ENCODE measurements at places on chromosomes 4 and X.

DNA sequence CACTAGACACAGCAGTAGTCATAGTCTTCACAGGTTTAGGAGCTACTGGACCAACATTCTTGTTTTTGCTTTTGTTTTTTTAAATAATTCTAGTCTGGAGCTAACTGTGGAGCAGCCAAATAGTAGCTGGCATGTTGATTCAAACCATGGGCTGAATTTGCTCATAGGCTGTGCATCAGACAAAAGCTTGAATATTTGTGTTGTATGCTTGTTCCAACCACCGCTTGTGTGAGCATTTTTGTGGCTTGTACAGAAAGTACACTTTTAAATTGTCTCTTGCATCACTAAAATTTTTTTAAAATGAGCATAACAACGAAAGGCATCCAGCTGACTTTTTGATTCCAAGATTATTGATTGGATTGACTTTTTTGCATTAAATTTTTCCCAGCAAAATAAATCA, 39.6 kb downstream of the CCNI start:
- DNase-seq, result no peak

DNA sequence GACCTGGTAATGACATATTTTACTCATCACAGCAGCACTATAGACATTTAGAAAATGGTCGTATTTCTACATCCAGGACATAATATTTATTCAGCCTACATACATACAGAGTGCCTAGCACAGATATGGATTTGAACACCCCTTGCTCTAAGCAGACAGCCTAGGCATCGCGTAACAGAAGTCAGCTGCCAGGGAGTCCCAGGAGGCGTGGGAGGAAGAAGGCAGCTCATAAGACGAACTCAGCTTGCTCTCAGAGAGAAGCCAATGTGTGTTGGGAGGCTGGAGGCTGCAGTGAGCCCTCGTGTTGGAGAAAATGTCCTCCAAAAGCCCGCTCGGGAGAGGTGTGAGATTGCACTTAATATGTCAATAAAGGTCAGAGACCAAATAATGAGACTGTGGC, 131.6 kb downstream of the BCOR start:
- no peak for DNase-seq

- DNase-seq, result no peak
Observed at GRCh38 chr4:40275065-40275730, 59.9 kb upstream of the CHRNA9 start.

GRCh38 chr4:78542373-78542772, 9.2 kb upstream of the ANXA3 start:
- no peak for DNase-seq

- DNase-seq, result no peak
Observed at GRCh38 chr4:104641418-104641817, 146.7 kb upstream of the CXXC4 start.

DNA sequence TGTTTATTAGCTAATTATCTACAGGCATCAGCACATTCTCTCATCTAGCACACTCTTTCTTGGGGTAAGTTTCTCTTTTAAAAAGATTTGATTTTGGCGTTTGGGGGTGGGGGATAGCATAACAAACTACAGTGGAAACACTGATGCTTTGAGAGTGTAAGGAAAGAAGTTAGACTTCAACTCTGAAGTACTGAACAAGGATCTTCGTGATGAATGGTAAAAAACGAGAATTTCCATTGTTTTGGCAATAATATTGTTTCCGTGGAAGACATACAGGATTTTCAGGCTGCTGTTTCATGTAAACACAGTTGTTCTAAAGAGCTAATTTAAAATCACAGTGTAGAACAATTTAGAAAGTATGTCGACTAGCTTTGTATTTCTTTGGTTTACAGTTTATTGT, 451 bp downstream of the LPAR4 start:
- DNase-seq, result no peak

- DNase-seq, result no peak
Observed at GRCh38 chr4:7232061-7232650, 39.8 kb downstream of the SORCS2 start.

GRCh38 chr4:98749206-98749605, 90.8 kb upstream of the TSPAN5 start:
- no peak for DNase-seq

DNA sequence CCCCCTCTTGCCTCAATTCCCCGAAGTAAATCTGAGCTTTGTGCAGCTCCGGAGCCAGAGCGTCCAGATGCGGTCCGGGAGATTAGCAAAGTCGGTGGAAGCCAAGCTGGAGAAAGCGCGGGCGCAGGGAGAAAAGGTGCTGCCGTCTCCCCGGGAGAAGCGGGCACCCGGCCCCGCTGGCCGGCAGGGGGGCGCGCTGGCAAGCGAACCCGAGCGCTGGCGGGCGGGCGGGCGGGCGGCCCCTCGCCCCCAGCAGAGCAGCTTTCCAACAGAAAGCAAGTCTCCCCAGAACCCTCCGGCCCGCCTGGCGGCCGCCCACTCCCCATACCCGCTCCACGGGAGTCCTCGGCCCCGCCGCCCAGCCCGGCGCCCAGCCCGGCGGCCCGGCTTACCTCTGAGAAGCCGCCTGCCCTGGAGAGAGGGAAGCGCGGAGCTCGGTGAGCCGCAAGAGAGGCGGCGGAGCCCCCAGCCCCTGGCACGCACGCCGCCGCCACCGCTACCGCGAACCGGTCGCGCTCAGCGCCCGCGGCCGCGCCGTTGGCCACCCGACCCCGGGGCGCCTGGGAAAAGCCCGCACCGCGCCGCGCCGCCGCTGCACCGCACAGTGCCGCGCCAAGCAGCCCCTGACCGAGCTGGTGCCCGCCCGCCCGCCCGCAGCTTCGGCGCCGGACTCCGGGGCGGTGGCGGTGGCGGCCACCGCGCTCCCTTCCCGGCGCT, 529 bp upstream of the CITED1 start:
- no peak for DNase-seq

DNA sequence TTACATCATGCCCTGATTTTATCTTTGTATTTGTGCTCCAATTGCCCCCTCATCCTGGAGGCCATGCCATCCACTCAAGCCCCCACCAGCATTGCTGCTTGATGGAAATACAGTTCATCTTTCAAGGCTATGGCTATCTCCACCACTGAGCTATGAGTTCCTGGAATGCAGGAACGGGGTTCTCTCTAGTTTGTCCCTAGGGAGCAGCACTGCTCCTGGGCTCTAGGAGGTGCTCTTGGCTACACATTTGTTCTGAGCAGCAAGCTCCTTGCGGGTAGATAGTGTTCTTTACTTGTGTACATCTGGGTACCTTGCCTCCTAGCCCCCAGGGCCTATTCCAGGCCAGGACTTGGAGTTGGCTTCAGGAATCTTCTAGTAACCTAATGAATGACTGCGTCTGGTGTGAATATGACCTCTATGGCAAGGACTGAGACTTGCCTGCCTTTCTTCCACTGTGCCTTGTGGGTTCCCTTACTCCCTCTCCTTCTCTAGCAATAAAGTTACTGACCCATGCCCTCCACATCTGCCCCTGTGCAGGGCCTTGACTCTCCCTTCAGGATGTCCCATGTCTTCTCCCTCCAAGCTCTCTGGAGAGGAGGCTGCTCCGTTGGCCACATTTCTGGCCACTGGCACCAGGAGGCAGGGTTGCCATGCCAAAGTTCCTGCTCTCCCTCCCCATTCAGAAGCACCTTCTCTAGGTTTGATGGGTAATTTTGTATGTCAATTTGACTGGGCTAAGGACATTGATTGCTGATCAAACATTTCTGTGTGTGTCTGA, 7.6 kb downstream of the CITED1 start:
- no peak for DNase-seq

DNA sequence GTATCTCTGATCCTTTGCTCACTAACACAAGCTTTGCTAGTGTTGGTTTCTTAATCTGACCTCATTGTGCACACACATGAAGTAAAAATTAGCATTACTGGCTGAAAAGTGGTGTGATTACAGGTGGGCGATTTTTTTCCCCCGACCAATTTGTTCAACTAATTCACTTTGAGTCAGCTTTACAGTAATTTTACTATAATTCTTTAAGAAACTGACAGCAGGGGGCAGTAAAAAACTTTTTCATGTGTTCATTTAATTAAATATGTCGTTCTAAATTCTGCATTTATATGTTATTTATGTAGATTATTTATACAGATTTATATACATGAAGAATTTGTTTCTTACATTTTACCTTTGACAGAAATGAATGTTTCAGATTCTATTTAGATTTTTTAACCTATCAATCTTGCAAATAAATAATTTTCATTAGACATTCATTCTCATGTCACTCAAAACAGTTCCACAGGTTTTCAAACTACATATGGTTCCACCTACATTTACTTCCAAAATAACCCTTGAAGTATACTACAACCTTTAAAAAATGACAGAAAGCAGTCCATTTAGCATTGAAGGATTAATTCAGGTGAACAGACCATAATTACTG, 17.5 kb downstream of the PALLD start:
- peak; percentile 57 for DNase-seq

GRCh38 chr4:30828264-30828926, 108.2 kb downstream of the PCDH7 start:
- DNase-seq, result no peak

- DNase-seq, result no peak
Observed at GRCh38 chr4:140971077-140971792, 162.0 kb downstream of the RNF150 start.

DNA sequence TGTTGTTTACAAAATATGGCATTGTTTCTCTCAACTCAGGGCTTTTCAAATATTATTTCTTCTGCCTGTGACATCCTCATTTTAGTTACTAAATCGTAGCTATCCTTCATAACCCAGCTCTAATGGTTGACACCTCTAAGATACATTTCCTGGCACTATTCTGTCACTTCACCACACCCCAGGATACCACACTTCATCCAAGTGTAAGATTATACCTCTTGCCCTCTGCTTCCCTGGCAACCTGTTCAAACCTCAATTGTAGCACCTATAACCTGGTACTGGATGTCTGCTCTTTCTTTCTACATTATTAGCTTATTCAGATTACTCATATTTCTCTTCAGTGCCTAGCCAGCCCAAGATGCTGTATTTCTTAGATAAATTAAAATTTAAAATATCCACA, 175.7 kb upstream of the SPIN4 start:
- no peak for DNase-seq

- DNase-seq, result no peak
Observed at GRCh38 chr4:21882051-21882839, 66.3 kb downstream of the KCNIP4 start.

DNA sequence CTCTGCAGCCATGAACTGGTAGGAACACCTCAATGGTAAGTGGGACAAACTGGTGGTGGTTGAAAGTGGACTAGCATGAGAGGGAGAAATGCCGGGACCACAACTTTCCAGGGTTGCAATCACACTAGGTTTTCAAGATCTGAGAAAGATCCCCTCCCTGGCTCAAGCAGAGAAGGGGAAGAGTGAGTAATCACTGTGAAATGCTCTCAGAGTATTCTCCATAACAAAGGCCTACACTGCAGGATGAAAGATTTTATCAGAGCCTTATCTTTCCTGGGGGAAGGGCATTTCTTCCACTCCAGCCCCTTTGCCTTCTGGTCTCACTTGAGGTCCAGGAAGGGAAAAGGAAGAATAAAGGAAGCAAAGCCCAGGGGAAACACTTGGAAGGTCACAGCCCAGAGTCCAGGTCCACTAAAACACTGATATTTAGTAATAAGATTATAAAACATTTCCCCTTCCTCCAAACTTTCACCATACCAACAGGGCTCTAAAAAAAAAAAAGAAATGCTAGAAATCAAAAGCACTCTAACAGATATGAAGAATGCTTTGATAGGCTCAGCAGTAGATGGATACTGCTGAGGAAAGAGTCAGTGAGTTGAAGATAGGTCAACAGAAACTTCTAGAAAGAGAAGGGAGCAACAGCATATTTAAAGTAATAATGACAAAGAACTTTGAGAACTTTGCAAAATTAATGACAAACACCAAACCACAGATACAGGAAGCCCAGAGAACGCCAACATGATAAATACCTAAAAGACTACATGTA, 95.9 kb downstream of the WDFY3 start:
- DNase-seq, result no peak

DNA sequence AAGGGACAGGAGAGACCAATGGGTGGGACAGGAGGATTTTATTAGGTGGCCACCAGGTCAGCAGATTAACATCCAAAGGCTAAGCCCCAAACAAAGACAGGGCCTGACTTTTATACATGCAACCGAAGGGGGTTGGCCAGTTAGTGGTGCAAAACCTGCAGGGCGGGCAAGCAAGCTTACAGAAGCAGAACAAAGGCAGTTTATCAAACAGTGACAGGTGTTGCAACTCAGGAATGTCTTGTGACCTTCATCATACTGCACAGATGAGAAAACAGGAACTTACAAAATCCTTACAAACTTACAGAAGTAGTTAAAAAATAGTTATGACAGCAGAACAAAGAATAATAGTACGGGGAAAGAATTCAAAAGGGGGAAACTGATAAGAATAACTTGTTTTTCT, 708.1 kb downstream of the GLUD2 start:
- no peak for DNase-seq

GRCh38 chr4:138222046-138222445, 20.1 kb downstream of the SLC7A11 start:
- DNase-seq, result no peak

DNA sequence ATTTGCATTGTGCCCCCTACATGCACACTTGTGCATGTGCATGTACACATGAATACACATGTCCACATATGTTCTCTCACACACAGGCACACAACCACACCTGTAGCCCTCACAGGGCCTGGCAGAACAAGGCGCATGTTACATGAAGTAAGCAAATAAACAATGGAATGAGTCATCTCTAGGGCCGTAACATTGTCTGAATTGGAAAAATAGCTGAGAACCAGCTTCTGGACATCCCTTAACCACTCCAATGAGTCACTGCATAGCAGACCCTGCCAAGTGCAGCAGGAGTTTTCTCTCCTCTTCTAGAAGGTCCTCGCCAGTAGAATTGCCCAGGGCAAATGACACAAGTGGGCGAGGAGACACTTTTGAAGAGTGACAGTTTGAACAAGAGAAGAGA, 66.1 kb downstream of the MAGEA10 start:
- no peak for DNase-seq

DNA sequence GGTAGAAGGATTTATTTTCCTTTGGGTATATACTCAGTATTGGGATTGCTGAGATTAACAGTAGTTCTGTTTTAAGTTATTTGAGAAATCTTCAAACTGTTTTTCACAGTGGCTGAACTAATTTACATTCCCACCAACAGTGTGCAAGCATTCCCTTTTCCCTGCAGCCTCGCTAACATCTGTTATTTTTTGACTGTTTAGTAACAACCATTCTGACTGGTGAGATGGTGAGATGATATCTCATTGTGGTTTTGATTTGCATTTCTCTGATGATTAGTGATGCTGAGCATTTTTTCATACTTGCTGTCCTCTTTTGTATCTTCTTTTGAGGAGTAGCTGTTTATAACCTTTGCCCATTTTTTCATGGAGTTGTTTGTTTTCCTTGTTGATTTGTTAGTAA, 457.8 kb downstream of the TRAM1L1 start:
- no peak for DNase-seq
